ENCODE measurements at places on chromosomes 16 and 17. TPM values are rescaled to one million over a fixed set of nuclear protein-coding genes. Genes with fewer than 3 reads are reported as not detected.

The ITGB4 gene
- polyA plus RNA-seq, result 8.4 TPM

The CDRT15L2 gene
- not detected for polyA plus RNA-seq

The TEX19 gene
- polyA plus RNA-seq, result 0.46 TPM

The SOST gene
- 0.08 TPM for polyA plus RNA-seq

The ZNF423 gene
- polyA plus RNA-seq, result 38.2 TPM

Data from H1 (cell line).